CD4-positive, alpha-beta T cell treated with Interleukin-15 for 4 hours (primary cell): ENCODE measurements at places on chromosomes 11 and 22.
A peak's percentile ranks its signal among the peaks of the same experiment; 100 is the strongest.

GRCh38 chr11:64624883-64625481, 34.0 kb downstream of the SLC22A12 start:
- no peak for DNase-seq

DNA sequence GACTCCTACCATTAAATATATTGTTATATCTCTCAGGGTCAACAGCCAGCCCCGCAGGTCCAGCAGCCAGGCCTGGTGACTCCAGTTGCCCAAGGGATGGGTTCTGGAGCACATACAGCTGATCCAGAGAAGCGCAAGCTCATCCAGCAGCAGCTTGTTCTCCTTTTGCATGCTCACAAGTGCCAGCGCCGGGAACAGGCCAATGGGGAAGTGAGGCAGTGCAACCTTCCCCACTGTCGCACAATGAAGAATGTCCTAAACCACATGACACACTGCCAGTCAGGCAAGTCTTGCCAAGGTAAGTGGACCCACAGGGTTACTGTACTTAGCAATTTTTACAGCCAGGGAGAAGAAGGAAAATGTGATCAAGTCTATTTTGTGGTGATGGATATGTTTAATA, 35.1 kb downstream of the EP300 start:
- DNase-seq, result no peak

- no peak for DNase-seq
Measured at GRCh38 chr11:65060913-65061408, 2.6 kb upstream of the NAALADL1 start.

DNA sequence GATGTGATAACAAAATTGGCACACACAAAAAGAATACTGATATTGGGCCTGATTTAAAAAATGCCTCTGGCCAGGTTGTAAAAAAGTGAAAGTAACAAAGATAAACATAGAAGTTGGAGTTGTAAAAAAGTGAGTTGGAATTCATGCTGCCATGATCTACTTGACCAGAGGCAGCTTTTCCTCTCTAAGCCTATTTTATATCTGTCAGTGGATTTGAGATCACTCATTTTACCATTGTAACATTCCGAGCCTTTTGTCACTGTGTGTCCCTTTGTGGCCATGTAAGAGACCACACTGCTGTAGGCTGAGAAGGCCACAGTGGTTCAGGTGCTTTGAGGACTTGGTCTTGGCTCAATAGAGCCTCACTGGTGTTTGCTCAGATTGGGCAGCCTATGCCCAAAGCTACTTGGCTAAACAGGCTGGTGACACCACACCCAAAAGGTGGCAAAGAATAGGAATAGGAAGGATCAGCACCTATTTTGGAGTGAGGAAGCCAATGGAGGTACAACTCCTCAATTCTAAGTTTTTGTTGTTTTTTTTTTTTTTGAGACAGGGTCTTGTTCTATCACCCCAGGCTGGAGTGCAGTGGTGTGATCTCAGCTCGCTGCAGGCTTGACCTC, 7.1 kb downstream of the FEN1 start:
- no peak for DNase-seq

- DNase-seq, result no peak
Measured at GRCh38 chr11:35116245-35116644, 22.7 kb upstream of the CD44 start.

- peak; percentile 53 for DNase-seq
Measured at GRCh38 chr11:72781313-72782080, 12.3 kb downstream of the STARD10 start.

DNA sequence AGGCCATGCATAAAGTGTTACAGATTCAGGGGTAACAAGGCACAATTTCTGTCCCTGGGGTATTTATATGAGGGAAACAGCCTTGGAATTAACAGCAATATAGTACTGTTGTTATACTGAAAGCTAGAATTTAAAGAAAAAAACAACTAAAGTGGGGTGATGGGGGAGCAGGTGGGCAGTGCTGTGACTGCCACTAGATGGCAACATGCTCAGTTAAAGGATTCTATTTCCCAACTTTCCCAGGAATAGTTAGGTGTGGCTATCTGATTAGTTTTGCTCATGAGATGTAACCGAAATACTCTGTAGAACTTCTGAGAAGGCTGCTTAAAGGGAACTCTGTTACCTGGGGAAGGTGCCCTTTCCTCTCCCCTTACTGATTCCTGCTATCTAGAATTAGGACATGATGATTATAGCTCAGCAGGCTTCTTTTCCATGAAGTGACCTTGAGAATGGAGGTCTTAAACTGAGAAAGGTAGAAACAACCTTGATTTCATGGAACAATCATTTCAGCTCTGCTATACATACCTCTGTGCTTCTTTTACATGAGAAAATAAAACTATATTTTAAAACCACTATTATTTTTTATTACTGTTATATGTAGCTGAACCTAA, 102.6 kb downstream of the RELT start:
- DNase-seq, result no peak

GRCh38 chr22:27210111-27210730, 552.8 kb downstream of the MIAT start:
- DNase-seq, result no peak

- no peak for DNase-seq
Measured at GRCh38 chr11:74820763-74821162, 72.1 kb downstream of the RNF169 start.

- DNase-seq, result no peak
Measured at GRCh38 chr22:48577014-48577690, 1250.5 kb downstream of the BRD1 start.

- no peak for DNase-seq
Measured at GRCh38 chr22:46119093-46119728, 31.1 kb upstream of the PPARA start.

- DNase-seq, result no peak
Measured at GRCh38 chr11:97990162-97990920, 1030.4 kb upstream of the CNTN5 start.

- no peak for DNase-seq
Measured at GRCh38 chr11:8756201-8756600, 73.6 kb downstream of the RPL27A start.

GRCh38 chr11:2833716-2834502, 51.7 kb downstream of the CDKN1C start:
- DNase-seq, result no peak

- no peak for DNase-seq
Measured at GRCh38 chr22:23856721-23857605, 712 bp upstream of the SLC2A11 start.

DNA sequence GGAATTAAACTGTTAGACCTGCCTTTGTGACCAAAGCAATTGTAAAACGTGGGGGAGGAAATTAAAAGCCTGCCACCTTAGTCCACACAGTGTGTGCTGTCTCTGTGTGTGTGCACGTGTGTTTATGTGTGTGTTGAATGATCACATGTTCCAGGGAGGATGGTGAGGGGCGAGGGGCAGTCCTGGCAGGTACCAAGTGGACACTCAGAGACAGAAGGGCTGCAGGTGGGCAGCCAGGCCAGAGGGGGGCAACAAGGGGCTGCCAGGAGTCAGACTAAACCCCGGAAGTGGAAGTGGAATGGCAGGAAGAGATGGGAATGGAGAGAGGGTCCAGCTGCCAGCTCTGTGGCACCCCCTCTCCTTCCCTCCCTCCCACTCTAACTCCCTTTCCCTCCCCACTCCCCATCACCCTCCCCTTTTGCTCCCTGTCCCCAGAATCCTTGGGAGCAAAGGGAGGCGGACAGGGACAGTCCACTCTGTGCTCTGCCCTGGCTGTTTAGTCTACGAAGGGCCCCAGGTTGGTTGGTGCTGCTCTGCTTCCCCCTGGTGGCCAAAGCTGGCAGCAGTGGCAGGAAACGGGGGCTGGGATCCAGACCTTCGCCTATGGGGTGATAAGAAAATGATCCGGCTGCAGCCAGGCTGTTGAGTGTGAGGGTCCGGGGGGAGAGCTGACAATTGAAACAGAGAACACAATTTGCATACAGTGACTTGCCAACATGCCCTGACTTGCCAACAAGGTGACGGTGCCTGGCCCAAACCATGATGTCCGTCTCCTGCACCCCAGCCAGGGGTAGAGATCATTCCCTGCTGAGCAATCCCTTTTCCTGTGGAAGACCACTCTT, 24.4 kb downstream of the P2RY2 start:
- peak; percentile 51 for DNase-seq

DNA sequence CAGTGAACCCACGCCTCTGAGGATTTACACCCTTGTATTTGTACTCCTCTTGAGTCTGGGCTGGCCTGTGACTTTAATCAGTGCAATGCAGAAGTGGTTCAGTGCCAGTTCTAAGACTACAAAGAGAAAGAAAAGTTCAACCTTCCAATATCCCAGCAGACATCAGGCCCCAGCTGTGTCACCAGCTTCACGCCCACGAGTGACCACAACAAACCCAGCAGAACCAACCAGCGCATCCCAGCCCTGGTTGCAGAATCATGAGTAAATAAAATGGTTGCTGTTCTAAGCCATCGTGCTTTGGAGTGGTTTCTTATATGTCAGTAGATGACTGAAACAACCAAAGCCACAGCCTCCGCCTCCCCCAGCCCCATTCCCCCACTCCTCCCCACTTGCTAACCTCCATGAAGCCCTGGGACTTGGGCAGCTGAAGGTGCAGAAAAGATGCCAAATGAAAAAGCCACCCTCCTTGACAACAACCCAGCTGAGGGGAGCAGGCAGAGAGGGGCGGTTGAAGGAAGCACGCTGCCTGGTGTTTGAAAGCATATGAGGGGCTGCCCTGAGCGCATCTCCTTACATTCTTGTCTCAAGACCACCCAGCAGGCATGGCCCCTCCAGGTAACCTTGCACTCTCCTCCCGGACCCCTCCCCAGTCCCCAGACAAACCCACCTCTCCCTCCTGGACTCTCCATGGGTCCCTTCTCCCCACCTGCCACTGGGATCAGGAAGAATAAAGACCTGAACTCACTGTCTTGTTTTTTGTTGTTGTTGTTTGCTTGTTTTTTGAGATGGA, 20.9 kb downstream of the TSKU start:
- no peak for DNase-seq

- DNase-seq, result no peak
Measured at GRCh38 chr11:133227632-133228111, 304.6 kb downstream of the OPCML start.

DNA sequence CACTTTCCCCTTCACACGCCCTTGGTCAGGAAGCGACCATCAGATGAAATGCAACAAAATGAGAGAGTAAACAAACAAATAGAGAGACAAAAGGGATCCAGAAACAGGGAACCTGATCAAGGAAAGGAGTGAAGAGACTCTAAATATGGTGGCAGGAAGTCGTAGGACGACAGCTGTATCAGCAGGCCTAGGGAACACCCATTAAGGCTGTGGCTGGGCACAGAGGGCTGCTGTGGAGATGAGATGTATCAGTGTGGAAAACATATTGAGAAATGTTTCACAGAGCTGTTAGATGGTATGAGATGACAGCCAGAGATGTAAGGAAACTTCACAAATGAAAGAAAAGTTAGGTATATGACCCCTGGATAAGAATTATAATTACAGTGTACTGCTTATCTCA, 155.8 kb upstream of the MTMR2 start:
- DNase-seq, result no peak

DNA sequence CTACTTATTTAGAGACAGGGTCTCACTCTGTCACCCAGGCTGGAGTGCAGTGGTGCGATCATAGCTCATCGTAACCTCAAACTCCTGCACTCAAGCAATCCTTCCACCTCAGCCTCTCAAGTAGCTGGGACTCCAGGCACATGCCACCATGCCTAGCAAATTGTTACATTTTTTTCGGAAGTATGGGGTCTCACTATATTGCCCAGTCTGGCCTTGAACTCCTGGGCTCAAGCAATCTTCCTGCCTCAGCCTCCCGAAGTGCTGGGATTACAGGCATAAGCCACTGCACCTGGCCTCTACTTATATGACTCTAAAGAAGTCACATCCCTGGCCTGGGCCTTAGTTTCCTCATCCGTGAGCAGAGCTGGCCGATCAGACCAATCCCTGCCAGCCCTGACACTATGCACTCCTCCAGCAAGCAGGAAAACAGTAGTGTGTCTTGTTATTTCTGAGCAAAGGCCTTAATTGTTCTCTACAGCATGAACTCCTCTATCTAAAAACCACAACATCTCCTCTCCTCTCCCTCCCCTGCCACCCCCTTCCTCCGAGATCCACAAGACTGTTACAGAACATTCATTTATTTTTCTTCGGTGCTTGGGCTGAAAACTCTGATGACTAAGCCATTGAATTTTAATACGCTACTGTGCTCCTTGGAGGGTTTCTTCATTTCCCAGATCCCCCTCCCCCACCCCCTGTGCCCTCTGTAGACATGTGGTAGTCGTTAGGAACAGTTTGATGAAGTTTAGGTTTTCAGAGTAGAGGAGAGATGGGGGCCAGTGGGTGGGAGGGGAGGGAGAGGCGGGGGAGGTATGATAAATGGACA, 91.5 kb downstream of the ABTB2 start:
- no peak for DNase-seq

- DNase-seq, result no peak
Measured at GRCh38 chr11:77071077-77071476, 4.3 kb downstream of the CAPN5 start.

- DNase-seq, result no peak
Measured at GRCh38 chr22:49662681-49663080, 165.0 kb downstream of the BRD1 start.

DNA sequence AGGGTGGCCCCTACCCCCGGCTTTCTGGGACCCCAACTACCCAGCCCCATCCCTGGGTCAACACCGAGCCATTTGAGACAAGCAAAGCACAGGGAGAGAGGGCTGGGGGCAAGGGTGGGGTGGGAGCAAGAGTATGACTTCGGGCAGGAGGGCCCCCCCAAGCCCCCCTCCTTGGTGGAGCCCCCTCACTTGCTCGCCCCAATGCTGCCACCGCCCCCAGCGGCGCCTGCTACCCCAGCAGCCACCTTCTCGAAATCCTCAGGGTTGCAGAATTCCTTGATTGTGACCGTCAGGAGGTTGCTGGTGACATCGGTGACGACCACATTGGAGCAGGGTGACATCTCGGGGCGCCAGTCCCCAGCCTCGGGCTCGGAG, 6.0 kb downstream of the CBX6 start:
- no peak for DNase-seq

GRCh38 chr11:65777241-65777640, 3.5 kb downstream of the AP5B1 start:
- DNase-seq, result no peak

GRCh38 chr22:35752863-35753189, 35.2 kb downstream of the APOL5 start:
- DNase-seq, result no peak

DNA sequence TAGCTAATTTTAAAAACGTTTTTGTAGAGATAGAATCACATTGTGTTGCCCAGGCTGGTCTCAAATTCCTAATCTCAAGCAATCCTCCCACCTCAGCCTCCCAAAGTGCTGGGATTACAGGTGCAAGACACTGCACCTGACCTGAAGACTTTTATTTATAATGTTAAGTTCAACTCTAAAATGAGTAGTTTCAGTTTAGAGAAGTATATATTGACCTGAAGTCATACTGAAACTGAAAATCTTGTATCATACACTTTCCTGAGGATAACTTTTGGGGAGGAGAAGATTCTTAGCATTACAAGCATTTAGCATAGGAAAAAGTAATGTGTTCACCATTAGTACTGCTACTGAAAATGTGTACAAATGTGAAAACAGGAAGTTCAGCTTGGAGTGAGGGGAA, 249.3 kb downstream of the CASP12 start:
- no peak for DNase-seq
